ENCODE measurements at places on chromosomes 1 and 21. TPM values are rescaled to one million over a fixed set of nuclear protein-coding genes. Genes with fewer than 3 reads are reported as not detected.

Gene URB1
- total RNA-seq = 20.0 TPM

Gene LINGO4
- total RNA-seq = not detected

Gene PDXK
- total RNA-seq = 99.8 TPM

Gene LRRC53
- not detected for total RNA-seq

Gene RHEX
- not detected for total RNA-seq

Gene PLCH2
- 0.13 TPM for total RNA-seq

Gene SSU72
- total RNA-seq = 75.0 TPM

Gene IQCC
- 1.2 TPM for total RNA-seq

Gene UQCRH
- 191 TPM for total RNA-seq

Gene IFNGR2
- 63.6 TPM for total RNA-seq

Gene IL24
- total RNA-seq = not detected

Gene LCK
- total RNA-seq = 0.26 TPM

Gene ELF3
- total RNA-seq = 0.07 TPM

Gene MYOG
- not detected for total RNA-seq

Gene SDC3
- 12.0 TPM for total RNA-seq

Gene GPR52
- 0.49 TPM for total RNA-seq

DNA sequence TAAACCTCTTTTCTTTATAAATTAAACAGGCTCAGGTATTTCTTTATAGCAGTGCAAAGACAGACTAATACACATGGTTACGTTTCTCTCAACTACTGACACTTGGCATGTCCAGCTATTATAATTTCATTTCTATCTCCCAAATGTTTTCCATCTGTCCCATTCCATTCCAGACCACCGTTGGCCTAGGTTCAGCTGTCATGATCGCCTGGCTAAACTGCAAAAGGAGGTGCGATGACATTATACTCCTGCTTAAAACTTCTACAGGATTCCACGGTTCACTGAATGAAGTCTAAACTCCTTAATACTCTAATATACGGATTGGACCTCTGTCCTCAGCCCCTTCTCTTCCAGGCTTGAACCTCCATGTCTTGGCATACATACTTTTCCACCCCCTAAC lies 72.1 kb downstream of the RERE start:
- DNase-seq = no peak

DNA sequence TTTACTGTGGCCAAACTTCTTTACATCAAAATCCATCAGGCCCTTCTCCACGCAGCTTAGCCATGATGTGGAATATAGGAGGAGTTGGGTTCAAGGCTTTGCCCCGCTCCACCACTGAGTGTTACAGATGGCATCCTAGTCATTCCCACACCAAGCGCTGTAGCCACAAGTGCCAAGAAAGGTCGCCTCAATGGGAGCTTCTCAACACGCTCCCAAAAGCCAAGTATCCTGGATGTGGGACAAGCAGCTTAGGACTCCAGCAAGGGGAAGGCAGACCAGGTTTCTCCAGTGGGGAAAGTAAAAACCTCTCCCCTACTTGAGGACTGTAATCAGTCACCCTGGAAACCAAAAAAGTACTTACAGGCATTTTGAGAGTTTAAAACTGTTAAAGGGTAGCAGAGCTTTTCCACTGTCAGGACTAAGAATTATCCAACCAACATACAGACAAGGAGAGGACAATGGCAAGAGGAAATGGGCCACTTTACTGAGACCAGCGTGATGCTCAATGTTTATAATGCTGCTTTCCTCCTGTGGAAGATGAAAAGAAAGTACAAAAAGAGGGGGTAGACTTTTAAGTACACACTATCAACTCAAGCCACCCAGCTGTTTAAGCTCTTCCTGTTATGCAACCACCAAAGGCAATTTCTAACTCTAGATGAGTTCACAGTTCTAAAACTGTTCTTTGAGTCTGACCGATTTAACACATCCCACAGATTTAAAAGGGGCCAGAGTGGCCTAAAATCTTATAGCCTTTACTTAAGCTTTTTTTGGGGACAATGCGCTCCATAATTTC lies 120.7 kb upstream of the KRTAP19-8 start:
- DNase-seq = no peak

DNA sequence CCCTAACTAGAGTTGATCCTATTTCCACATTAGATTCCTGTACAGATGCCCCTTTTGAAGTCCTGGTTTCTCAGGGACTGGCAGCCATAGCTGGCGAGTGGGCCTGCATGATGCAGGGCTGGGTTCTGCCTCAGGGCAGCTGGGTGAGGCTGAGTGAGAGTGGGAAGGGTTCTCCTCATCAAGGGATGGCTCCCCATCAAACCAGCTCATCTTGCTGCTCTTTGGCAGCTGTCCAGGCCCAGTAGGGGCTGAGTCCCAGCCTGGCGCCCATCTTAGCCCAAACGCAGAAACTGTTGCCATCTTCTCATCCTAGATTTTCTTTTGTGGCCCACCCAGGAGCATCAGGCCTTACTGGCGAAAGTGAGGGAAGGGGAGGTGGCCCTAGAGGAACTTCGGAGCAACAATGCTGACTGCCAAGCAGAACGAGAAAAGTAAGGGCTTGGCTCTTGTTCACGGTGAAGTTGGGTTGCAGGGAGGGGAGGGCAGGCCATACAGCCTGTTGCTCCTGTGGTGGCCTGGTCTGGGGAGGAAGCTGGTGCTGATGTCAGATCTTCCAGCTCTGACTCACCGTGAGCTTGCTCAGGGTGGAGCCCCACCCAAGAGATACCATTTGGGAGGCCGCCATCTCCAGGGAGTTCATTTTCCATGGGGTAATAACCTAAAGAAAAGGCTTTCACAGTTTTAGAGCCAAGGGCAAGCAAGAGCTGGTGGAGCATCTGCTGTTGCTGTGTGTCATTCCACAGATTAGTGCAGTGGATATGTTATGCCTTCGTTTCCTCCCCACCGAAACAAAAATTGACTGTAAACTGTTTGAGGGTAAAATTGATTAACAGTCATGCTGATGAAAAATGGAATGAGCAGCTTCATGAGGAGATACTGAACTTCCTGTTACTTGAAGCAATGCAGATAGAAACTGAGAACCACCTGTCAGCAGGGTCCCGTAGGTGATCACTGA lies 34.7 kb downstream of the TUFT1 start:
- DNase-seq = no peak

- DNase-seq = no peak
Observed at GRCh38 chr1:19274636-19275035, 13.9 kb downstream of the AKR7A3 start.

GRCh38 chr1:24364605-24364974 lies 45.4 kb downstream of the GRHL3 start:
- DNase-seq = no peak

GRCh38 chr1:109793486-109794318 lies 30.0 kb upstream of the EPS8L3 start:
- DNase-seq = peak; percentile 90

DNA sequence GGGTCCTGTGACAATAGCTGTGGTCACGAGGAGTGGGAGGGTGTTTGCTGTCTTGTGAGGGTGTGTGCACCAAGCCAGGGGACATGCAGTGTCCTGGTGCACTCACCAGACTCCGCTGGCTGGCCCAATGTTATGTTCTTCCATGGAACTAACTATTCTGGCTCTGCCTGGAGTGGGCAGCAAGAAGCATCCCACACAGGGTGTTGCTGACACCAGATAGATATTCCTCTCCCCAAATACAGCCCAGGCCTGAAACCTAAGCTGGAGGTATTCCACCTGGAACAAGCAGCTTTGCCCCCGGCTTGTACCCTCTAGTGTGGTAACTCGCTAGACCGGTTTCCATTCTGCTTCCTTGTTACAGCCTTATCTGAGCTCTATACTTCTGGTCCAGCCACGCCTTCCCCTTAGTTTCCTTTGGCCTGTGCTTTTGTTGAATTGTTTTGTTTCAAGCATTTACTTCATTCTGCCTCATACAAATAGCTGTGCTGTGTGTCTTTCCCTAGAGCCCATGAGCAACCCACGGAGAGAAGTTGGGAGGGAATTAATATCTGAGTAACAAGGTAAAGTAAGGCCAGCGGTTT lies 14.7 kb upstream of the LY9 start:
- DNase-seq = no peak

DNA sequence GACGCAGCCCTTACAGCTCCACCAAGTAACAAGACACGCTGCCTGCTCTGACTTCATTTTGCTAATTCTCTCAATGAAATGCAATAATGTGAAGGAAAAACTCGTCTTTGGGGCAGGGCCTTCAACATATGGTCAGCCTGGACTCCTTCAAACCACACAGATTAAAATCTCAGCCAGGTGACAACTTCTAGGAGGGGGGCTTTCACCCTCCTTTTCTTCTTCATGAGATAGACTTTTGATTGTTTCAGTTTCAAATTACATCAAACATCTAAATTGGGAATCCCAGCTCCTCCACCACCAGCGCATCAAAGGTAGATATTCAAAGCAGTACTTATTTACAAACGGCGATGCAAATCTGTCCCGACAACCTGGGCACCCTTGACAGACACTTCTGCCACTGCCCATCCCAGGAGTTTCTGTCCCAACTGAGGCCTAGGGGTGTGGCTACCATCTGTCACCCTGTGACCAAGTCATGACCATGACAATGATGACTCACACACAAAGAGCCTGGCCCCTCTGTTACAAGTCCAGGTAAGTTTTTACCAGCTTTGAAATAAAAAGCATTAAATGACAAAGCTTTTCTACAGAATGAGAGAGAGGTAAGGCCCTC lies 29.7 kb downstream of the SSBP3 start:
- DNase-seq = no peak

DNA sequence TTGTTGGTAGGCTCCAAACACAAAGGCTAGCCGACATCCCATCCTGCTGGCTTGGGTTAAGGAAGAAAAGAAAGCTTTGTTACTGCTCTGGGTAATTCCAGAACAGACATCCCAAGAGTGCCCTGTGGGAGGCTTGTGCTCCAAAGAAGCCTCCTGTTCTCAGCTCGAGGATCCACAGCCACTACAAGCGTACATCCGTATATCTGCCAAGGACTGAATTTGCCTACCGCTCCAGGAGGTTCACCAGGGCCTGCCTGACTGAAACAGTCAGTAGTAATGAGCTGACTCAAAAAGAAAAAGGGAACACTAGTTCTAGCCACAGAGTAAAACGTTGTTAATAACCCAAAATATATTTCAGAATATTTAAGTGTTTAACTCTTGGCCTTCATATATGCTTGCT lies 24.8 kb upstream of the MUTYH start:
- no peak for DNase-seq

- DNase-seq = no peak
Observed at GRCh38 chr1:23167353-23168078, 1.1 kb downstream of the LUZP1 start.

GRCh38 chr1:28135371-28136168 lies 40.9 kb downstream of the PTAFR start:
- no peak for DNase-seq

DNA sequence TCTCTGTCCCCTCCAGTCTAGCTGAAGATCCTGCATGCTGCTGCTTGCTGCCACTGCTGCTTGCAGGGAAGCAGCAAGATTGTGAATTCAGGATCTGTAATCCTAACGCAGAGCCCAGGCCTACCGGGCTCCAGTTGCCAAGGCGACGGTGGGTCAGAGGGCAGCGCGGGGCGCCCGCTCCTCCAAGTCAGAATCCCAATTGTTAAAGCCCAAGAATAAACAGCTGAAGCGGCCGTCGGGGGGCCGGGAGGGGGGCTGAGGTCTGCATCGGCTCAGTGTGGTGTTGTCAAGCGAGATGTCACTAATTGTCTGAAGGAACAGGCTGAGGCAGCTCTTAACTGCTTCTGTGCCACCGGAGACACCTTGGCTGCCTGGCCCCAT lies 36.8 kb downstream of the AHDC1 start:
- no peak for DNase-seq

GRCh38 chr1:47710329-47711071 lies 272.7 kb downstream of the FOXD2 start:
- DNase-seq = no peak

DNA sequence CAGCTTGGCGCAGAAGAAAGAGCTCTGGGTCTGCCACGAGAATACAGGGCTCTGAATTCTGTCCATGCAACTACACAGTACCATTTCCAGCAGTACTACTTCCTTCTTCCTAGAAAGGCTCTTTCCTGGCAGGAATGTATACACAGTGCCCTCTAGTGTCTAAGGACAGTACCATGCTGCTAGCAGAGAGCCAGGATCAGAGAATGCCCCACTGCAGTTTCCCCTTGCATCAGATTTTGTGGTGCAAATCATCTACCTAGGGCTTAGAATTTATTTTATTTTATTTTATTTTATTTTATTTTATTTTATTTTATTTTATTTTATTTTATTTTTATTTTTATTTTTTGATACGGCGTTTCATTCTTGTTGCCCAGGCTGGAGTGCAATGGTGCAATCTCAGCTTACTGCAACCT lies 50.8 kb downstream of the PAX7 start:
- no peak for DNase-seq

- DNase-seq = no peak
Observed at GRCh38 chr1:35615440-35615839, 25.9 kb downstream of the PSMB2 start.

DNA sequence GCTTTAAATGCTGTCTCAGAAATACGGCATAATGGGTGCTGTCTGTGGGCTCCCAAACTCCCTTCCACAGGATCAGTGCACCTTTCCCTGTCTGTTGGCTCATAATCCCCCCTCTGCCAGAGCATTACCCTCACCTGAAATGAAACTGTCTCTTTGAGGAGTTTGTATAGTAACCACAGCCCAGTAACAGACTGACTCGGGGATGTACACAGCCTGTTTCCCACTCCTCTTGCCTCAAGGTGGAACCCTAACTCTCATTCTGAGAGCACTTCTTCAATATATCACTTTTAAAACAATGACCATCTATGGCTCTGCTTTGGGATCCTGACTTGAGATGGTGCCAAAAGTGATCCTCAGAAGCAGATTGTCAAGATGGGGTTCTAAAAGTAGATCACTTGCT lies 332.5 kb downstream of the AMY1C start:
- DNase-seq = no peak

DNA sequence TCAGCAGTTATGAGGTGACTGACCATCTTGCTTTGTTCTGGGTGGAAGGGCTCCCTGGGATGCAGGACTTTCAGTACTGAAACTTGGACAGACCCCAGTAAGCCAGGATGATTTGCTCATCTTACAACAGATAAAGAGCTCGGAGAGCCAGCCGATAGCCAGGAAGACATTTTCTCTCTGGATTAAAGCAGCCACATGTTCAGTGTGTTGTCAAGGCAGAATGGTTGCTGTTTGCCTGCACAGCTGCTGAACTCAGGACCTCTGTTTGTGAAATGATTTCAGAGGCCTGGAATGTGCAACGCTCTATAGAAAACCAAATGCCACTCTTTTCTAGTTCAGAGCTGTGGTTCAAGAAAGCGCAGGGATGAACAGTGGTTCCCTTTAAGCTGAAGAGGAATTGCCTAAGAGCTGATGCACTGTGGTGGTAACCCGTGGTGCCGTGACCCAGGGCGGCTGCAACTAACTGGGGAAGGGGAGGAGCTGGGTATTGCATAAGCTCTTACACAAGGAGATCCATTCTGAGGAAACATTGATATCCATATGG lies 40.7 kb downstream of the CASQ2 start:
- no peak for DNase-seq

GRCh38 chr1:116556289-116557006 lies 14.4 kb downstream of the CD58 start:
- no peak for DNase-seq
